Neural progenitor cell (in vitro differentiated cells): ENCODE measurements at places on chromosomes 11 and 22. TPM values are rescaled to one million over a fixed set of nuclear protein-coding genes. Genes with fewer than 3 reads are reported as not detected.

Gene ROM1
- total RNA-seq = 2.2 TPM in 1 of 2 replicates, not detected in the other

Gene PGA4
- 0.31 and 0.41 TPM in 2 replicates for total RNA-seq

Gene CTSW
- not detected in 2 replicates for total RNA-seq

Gene SBF2
- total RNA-seq = 48.2 and 51.1 TPM in 2 replicates

GRCh38 chr11:111469200-111469599, 43.0 kb downstream of the BTG4 start:
- no peak for DNase-seq

GRCh38 chr11:117045196-117045595, 53.0 kb downstream of the SIK3 start:
- peak; percentile 23 for DNase-seq

Gene MS4A4A
- not detected in 2 replicates for total RNA-seq

GRCh38 chr11:67614730-67615714, 8.3 kb downstream of the NDUFV1 start:
- peak; percentile 54 for DNase-seq

GRCh38 chr11:95706974-95707387, 82.6 kb downstream of the FAM76B start:
- DNase-seq = no peak

Gene NEFH
- total RNA-seq = 0.31 and 0.43 TPM in 2 replicates

DNA sequence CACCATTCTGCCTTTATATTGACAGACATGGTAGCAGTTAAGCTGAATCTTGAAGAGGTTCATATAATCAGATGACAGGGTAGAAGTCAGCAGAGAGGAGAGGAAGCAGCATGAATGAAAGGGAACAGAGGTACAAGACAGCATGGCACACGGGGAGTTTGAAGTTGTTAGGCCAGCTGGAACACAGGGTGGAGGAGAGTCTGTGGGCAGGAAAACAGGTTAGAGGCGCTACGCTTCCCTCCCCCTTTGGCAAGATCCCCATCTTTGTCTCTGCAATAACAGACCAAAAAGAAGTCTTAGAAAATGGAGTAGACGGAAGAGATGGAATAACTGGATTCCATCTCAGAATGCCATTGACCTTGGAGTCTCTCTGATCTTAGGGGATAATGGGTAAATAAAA, 20.0 kb upstream of the NDUFC2 start:
- DNase-seq = no peak

Gene SEPTIN3
- 12.8 and 20.5 TPM in 2 replicates for total RNA-seq

Gene RAG1
- 0.62 and 0.84 TPM in 2 replicates for total RNA-seq
